ENCODE measurements at places on chromosomes 2 and 18.

GRCh38 chr2:203648273-203648672 is 58.2 kb upstream of the CD28 start:
- no peak for DNase-seq

- no peak for DNase-seq
Observed at GRCh38 chr2:169225233-169225750, 137.0 kb downstream of the LRP2 start.

DNA sequence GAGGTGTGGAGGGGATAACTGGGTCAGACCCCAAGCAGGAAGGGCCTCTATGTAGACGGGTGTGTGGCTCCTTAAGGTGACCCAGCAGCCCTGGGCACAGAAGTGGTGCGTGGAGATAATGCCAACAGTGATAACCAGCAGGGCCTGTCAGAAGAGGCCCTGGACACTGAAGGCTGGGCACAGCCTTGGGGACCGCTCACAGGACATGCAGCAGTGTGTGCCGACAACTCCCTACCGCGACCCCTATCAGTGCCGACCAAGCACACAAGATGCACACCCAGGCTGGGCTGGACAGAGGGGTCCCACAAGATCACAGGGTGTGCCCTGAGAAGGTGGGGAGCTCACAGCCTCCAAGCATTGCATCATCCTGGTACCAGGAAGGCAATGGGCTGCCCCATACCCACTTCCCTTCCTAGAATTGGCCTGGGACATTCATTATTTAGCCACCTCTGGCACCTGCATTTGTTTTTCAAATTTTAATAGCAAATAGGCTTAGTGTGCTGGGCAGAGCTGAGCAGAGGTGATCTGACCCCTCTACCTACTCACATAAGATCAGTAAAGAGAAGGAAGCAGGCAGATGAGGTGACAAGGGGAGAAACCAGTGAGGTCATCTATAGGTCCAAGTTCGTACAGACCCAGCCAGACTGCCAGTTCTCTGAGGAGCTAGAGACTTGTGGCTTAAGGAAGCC is 55.2 kb downstream of the BCL11A start:
- DNase-seq, result no peak

GRCh38 chr2:88091943-88092342 is 24.3 kb downstream of the SMYD1 start:
- no peak for DNase-seq

GRCh38 chr2:167212014-167212648 is 323.9 kb downstream of the XIRP2 start:
- no peak for DNase-seq

DNA sequence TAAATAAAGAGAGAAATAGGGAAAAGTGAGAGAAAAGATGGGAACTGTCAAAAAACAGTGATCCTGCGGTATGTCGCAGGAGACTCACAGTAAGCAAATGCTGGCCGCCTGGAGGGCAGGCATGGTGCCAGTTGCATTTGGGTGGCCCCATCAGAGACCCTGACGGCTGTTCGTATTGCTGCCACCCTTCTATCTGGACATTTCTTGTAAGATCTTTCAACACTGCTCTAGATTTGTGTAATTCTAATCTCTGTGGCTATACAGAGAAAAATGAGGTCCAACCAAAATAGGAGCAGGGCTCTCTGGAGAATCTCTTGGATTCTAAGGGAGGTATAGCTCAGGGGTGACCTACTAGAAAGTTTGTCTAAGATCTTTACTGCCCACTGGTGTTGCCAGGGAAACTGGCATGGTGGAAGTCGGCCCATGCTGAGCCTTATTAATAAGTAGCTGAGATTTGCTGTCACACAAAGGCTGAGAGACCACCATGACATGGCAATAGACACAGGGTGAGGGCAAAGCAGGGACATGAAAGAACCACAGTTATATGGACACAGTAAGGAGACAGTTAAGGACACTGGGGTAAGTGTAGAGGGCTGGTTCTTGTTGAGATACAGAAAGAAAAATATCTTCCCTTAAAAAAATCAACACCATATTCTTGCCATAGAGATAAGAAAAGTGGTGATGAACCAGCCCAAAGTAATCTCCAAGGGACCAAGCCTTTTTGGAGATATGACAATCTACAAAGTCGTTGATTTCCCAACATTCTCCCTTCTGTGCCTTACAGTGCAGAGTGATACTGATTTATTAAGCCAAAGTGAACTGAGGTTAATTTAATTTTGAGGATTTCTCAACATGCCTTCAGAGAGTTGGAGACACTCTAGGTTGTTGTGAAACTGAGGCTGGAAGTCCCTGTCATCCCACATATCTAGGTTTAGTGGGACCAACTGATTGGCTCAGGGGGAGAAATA is 26.4 kb upstream of the FZD7 start:
- no peak for DNase-seq

DNA sequence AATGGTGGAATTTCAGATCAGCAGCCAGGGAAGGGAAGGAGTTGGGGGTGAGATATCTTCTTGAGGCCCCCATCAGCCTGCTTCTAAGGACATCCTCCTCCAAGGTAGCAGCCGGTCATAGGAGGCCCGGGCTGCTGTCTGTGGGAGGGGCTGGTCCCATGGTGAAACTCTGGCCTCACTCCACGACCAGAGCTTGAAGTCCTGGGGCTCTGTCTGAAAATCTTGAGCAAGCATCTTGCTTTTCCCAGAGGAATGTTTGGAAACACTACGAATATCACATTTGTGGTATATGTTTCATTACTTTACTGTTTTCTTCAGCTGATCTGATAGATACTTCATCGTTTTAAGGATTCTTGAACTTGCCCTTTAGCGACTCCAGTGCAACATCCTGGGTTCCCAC is 103.7 kb downstream of the CTAGE1 start:
- DNase-seq, result no peak

GRCh38 chr2:236715491-236715961 is 145.9 kb downstream of the ACKR3 start:
- no peak for DNase-seq

DNA sequence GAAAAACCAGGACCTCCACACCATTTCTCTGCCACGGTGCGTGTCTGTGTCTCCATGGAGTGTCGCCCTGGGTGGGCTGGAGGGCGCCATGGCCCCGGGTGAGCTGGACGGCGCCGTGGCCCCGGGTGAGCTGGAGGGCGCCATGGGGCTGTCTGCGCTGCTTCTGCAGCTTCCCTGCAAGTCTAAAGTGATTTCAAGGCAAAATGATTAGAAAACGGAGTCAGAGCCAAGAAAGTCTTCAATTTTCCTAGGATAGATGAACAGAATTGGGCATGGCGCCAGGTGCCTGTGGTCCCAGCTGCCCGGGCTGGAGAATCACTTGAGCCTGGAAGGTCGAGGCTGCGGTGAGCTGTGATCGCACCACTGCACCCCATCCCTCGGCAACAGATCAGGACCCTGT is 27.7 kb upstream of the NFATC1 start:
- no peak for DNase-seq

DNA sequence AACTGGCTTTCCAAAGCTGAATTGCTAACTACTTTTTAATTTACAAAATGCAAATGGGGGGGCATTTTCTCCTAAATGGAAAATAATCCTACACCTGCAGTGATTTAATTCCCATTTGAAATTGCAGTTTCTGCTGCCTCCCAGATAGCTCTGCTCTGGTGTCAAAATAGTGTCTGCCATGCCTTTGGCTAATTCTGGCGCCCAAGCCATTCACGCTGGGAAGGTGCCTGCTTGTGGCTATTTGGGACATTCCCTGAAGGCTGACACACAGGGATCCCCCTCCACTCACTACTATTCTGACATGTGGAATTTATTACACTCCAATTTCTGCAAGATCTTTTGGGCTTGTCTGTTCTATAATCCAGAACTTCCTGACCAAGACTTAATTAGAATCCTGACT is 128.3 kb upstream of the SIX3 start:
- no peak for DNase-seq

DNA sequence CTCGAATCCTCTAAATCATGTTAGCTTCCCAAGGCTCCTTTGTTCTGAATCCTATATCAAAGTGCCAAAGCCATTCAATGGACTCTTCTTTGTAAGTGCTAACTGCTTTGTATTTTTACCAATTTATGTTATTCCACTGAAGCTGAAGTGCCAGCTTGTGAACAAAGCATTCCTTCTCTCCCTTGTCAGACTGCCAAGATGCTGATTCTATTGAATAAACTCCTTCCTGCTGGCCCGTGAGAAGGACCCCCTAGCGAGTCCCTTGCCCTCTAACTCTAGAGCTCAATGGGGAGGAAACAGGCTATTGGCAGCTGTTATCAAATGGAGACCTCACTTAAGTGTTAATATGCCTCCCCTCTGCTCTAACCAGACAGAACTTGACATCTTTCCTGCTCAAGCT is 1097.9 kb upstream of the CNTNAP5 start:
- DNase-seq, result no peak

- no peak for DNase-seq
Observed at GRCh38 chr18:1511619-1512311, 607.1 kb downstream of the ADCYAP1 start.

DNA sequence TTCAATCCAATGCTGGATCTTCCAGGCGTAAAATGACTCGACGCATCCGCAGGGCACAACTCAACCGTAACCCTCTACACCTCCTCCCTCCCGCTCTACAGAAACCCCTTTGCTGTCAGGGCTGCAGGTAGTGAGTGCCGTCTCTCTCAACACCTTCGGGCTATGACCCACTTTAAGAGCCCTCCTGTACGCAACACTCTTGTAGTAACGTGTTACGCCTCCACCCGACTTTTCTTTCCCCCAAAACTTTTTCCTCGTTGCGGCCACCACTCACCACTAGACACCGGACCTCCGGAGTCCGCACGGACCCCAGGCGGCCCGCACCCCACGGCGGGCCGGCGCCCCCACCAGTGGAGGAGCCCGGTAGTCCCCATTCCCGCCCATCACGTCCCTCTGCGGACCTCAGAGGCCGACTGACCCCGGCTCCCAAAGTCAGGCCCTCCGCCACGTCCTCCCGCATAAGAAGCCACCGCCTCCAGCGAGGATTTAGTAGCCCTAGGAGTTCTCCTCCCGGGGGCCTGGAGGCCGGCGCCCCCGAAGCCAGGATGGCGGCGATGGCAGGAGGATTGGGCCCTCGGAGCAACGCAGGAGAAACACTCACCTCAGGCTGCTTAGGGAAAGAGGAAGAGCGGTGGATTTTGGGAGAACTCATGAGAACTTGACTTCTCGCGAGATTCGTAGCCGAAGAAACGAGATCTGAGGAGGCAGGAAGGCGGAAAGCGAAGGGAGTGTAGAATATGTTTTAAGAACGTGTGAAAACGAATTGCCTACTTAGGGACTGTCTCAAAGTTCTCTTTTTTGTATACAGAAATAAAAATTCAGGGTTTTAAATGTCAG is 5.0 kb upstream of the C18orf32 start:
- DNase-seq, result peak; percentile 80

DNA sequence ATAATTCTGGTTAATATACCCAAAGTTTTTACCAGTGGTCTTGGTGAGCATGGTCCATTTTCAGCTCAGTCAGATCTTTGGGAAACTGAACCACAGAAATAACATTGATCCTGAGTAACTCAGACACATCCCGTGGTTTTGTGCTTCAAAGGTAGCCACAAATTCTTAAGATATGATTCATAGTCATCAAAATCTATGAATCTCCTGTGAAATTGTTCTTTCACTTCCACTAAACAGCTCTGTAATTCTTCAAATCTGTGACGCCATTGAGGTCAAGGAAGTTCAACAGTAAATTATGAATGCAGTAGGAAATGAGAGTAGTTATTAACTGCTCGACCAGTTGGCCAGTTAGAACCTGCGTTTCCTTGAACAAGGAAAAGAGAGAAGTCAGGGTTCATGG is 147.3 kb downstream of the IRS1 start:
- no peak for DNase-seq

DNA sequence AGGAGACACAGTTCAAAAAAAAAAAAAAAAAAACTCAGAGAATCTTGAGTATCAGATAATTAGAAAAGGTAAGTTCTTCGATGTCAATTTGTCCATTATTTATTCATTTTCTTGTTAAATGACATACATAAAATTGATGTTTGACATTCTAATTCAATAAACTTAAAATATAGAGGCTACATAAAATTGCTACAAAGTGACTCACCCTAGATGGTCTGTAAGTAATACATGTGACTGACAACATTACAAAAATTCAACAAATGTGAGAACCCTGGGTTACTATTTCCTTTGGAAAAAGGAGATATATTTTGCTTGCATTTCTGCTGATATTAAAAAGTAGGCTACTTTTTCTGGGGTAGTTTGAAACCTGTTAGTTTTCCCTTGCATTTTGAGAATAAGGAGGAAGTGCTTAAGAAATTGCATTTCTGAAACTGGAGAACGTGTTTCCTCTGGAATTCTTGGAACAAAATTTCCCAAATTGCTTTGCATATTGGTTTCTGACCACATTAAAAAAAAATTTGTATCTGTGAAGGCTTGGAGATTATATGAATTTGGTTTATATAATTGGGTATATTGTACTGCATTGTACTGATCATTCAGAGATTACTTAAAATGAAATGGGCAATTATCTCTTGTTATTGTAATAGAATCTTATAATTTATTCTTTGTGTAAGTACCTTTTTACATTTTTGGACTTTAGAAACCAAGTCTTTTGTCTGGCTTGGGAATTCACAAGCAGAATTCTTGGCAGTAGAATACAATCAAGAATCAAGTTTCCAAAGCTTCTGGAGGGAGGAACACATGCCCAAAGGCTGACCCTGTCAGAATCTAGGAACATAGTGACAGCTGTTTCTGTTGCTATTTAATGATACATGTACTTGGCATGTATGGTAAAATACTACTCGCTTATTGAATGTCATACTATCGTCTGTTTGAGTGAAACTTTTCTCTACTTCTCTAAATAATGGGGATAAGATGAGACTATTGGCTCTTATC is 106.1 kb downstream of the DSEL start:
- DNase-seq, result no peak

- no peak for DNase-seq
Observed at GRCh38 chr2:176821350-176821749, 391.2 kb upstream of the HNRNPA3 start.

DNA sequence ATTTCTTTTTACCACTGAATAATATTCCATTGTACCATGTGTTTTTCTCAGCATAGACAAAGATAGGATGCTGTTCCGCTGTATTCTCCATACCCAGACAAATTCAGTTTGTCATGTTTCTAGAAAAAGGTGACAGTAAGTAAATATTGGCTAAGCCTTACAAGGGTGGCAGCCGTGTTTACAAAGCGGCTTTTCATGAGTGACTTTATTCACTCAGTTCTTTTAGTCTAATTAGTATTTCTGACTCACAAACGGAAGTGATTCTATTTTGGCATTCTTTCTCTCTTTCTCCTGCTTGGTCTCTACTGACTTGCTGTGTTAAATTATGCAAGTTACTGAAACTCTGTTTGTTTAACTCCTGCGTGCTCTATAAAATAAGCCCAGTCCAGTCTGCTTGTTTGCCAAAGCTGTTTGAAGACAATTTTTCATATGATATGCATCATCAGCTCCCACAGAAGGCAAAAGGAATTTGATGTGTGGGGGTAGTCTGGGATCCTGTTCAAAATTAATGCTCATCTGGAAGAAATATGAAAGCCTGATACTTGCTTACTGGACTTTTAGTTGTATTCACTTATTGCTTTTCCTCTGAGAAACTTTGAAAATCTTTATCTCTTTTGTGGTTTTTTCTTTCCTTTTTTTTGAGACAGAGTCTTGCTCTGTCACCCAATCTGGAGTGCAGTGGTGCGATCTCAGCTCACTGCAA is 2.3 kb upstream of the PLEKHH2 start:
- DNase-seq, result no peak
